ENCODE measurements at places on chromosomes 1 and 21.

- no peak for DNase-seq
Measured at GRCh38 chr1:8361198-8361849, 43.4 kb downstream of the SLC45A1 start.

DNA sequence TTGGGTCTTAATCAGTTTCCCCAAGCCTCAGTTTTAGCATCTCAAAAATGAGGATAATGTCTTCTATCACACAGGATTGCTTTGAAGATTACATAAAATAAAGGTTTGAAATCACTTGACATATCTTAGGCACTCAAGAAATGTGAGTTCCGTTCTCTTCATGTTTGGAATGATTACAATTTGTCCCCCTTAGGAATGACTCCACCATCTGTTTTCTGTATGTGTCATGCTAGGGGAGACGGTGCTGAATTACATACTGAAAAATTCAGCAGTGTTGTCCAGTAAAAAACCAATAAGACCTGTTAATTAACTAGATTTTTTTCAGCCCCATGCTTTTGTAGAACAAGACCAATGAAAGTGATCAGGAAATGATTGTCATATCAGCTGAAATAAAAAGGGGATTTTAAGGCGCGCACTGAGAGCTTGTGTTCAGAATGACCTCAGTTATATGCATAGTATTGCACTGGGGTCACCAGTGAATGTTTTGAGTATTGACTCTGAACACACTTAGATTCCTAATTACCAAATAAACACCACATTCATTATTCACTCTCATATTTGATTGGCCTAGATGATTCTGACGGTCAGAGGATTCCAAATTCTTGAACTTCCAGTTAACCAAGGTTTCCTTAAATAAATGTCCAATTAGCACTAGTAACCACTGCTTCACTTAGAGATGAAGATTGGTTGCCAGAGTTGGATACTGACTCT is 114.5 kb upstream of the KCNK2 start:
- DNase-seq: no peak

GRCh38 chr1:239526391-239526790 is 140.0 kb downstream of the CHRM3 start:
- DNase-seq: no peak

DNA sequence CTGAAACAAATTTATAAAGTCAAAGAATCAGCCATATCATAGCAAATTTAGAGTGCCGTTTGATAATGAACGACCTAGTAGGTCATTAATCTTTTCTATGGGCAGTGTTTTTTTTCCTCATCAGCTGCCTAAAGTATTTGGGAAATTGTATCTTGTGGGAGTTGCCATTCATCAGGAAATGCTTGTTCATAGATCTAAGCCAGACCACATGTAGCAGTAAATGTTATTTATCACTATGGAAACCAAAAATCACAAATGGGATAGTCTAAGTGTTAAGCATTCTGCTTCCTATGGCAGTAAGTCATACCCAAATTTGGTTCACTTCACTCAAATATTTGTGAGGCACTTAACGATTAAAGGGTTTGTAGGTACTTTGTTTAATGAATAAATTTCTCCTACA is 52.9 kb downstream of the LRRC8D start:
- DNase-seq: no peak

DNA sequence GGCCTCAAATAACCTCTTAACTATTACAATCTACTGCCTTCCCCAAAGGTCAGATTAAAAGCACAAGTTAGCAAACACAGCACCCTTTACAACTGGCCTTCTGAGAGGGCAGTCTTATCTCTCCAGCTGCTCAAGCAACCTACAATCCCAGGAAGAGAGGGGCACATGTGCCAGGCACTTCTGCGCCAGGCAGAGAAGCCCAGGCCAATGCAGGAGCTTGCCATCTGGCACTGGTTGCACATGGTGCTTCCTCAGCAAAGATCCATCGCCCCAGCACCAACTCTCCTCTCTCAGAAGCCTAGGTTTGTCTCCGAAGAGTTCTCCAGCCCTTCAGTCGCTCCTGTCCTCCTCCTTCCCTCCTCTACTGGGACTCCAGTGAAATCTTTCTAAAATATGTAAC is 2.5 kb downstream of the STK40 start:
- no peak for DNase-seq

GRCh38 chr1:63864224-63864641 is 90.4 kb downstream of the ROR1 start:
- DNase-seq: no peak

GRCh38 chr1:22250724-22251123 is 107.8 kb upstream of the WNT4 start:
- DNase-seq: no peak

- DNase-seq: peak; percentile 63
Measured at GRCh38 chr1:100037927-100038659, 68.3 kb downstream of the SLC35A3 start.

- DNase-seq: no peak
Measured at GRCh38 chr1:111992476-111992875, 3.0 kb upstream of the KCND3 start.

DNA sequence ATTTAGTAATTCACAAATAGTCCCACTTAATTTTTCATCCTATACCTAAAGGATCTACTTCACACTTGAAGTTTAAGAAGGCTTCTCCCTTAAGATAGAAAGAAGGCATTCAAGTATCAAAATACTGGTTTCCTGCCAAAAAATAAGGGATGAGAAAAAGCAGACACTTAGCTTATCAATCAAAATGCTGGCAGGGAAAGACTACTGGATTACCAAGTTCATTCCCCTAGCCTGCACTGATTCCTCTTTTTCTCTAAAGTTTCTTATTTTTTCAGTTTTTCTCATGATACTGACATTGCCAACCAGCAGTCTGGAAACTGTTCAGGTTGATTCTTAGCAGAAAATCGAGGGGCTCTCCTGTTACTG is 204.6 kb downstream of the GABPA start:
- no peak for DNase-seq

DNA sequence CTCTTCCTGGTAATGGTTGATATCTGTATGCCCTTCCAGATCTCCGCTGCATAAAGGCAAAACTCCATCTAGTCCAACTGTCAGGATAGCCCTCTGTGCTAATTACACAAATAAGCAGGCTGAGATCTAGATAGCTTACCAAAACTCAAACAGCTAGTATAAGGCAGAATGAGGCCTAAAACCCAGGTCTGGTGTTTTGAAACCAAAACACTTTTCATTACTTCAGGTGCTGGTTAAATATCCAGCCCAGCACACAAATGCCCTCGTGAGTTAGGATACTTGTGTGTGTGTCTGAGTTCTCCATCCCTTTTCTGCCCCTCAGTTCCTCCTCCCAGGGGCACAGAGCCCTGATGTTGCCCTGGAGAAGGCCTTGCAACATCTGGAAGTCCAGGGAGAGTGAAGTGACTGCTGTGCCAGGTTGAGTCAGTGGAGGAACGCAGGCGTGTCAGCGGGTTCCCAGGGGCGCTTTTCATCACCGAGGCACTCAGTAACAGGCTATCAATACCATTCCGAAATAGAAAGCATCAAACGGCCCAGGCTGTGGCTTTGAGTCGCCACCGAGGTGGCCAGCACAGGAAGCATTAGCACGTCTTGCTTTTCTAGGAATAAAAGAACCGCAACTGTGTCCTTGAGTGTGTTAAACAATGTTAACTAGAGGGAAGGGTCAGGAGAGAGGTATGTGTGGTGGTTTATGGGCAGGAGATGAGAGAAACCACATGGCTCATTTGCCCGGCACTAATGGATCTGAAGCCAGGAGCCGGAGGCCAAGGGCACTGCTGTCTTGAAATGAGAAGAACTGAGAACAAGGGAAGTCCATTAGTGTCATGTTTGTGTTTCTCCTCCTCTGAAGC is 90.7 kb upstream of the WLS start:
- no peak for DNase-seq

GRCh38 chr1:10785728-10786638 is 10.5 kb downstream of the CASZ1 start:
- DNase-seq: no peak

DNA sequence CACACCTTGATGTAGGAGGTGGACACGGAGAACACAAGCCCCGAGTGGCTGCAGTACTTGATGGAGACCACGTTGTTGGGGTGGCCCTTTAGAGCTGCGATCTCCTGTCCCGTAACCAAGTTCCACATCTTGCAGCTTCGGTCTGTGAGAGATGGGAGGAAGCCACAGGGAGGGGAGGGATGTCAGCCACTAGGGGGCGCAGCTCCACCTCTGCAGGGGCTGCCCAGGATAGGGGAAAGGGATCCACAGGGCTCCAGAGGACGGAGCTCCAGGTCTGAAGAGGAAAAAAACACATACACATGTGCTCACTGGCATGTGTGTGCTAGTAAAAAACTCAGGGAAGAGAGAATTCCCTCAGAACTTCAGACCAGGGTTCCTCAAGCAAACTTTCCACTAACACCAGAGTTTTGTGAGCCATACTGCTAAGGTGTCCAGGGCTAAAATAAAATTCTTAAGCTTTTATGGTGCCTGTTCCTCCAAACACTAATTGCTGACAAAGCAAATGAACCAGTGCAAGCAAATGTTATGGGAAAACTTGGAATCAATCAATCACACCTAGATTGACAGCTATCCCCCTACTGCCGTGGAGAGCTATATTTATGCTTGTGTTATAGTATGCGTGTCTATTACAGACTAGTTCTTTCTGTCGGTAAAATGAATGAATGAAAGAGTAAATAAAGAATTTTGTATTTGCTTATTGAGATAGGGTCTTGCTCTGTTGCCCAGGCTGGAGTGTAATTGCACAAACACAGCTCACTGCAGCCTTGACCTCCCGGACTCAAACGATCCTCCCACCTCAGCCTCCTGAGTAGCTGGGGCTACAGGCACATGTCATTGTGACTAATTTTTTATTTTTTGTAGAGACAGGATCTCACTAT is 43.7 kb downstream of the KIF21B start:
- DNase-seq: no peak

GRCh38 chr1:59143811-59144210 is 153.1 kb upstream of the FGGY start:
- DNase-seq: no peak

GRCh38 chr1:172220376-172220775 is 200.1 kb upstream of the C1orf105 start:
- no peak for DNase-seq

- DNase-seq: no peak
Measured at GRCh38 chr1:44786841-44787426, 1.0 kb downstream of the BEST4 start.

- no peak for DNase-seq
Measured at GRCh38 chr1:27954186-27954585, 5.6 kb upstream of the XKR8 start.

DNA sequence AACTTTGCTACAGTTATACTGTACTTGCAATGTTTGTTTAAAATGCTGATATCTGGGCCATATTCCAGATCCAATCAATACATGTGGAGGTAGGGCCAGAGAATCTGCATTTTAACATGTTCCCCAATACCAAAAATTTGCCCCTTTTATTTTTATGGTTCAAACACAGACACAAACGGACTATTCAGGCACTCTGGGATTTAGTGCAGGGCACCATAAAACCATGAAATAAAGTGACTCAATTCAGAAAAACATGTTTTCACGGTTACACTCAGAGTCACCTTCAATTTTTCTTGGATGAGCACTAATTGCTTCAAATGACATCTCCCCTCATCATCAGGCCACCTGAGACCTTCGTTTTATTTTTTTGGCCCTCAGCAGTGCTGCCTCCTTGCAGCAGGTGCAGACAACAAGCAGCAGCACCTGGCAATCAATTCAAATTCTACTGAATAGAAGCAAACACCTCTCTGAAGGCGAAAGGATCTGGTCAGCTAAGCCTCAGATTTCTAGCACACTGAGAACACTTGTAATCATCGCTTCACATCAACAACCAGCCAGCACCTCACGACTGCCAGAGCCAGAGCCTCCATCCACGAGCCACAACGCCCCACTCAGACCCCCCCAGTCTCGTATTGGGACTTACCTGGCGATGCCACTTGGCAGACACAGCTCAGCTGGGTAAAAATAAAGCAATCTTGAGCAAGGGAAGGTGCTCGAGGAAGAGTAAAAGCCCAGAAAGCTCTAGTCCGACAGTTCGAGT is 1.1 kb downstream of the ERO1B start:
- DNase-seq: no peak

GRCh38 chr1:185297982-185298381 is 19.1 kb downstream of the IVNS1ABP start:
- no peak for DNase-seq

DNA sequence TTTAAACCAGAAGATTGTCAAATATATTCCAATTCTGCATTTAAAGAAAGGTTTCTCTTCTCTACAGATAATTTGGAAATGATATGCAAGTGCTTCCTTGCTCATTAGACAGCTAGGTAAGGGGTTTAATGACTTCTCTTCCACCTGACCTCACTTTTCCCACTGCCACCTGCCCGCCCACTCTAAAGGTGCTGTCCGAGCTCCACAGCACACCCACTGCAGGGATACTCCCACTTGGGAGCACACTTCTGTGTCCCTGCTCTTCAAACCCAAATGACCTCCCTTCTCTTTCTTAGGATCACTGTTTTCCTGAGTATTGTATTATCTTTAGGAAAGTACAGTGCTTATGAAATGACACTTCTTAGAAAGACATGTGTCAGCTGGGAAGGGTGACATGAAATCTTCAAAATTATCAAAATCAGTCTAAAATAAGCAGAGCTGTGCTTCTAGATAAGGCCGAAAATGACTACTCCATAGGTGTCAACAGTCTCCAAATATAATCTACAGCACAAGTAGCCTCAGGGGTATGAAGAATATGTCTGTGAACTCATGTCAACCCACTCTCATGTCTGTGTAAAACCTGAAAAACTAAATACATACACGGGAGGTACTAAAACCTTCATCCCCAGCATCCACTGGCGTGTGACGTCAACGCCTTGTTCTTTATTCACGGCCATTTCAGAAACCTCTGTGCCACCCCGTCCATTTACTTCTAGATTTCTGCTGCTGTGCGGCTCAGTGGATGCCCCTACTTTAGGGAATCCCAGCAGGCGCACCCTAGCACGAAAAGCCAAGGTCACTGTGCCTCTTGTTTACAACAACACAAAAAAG is 71.0 kb downstream of the SLC45A1 start:
- no peak for DNase-seq

DNA sequence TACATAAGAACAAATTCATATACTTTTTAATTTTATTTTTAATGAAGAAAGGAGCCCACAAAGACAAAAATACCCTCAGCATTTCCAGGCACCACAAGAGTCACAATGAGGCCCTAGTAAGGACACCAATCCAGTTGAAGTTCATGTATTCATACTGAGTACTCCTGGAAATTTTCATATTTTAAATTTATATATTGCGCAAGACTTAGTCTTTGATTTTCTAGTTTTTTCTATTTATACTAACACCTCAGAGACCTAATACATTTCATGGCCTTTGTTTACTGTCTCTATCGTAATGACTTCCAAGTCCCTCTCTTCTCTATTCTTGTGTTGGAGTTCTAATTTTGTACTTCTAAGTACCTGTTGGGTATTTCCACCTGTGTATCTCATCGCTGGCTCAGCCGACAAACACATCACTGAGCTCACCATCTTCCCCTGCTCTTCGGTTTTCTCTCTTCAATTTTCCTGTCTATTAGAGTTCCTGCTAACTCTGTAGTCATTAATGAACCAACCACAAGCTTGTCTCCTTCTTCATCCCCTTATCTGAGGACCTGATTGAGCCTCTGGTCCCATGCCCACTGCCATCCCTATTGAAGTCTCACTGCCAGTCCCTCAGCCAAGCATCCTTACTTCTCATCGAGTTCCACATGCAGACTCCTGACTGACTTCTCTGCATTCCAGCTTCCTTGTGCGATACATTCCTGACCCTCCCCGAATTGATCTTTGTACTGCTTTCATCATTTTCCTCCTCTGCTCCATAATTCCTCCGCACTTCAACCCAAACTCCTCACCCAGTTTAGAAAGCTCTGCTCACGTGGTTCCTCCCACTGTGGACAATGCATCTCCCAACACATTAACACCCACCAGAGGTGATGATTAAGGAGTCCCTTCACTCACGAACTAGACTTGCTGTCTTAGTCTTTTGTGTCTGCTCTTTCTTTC is 17.3 kb upstream of the IRF2BP2 start:
- no peak for DNase-seq

GRCh38 chr1:78274814-78275213 is 216.0 kb upstream of the PTGFR start:
- no peak for DNase-seq
